Stimulated activated CD8-positive, alpha-beta memory T cell treated with anti-CD3 and anti-CD28 coated beads, Interleukin-4, amount 100 ng/mL, for 1 hour (primary cell): ENCODE measurements at places on chromosomes 16 and 17.
A peak's percentile ranks its signal among the peaks of the same experiment; 100 is the strongest.

DNA sequence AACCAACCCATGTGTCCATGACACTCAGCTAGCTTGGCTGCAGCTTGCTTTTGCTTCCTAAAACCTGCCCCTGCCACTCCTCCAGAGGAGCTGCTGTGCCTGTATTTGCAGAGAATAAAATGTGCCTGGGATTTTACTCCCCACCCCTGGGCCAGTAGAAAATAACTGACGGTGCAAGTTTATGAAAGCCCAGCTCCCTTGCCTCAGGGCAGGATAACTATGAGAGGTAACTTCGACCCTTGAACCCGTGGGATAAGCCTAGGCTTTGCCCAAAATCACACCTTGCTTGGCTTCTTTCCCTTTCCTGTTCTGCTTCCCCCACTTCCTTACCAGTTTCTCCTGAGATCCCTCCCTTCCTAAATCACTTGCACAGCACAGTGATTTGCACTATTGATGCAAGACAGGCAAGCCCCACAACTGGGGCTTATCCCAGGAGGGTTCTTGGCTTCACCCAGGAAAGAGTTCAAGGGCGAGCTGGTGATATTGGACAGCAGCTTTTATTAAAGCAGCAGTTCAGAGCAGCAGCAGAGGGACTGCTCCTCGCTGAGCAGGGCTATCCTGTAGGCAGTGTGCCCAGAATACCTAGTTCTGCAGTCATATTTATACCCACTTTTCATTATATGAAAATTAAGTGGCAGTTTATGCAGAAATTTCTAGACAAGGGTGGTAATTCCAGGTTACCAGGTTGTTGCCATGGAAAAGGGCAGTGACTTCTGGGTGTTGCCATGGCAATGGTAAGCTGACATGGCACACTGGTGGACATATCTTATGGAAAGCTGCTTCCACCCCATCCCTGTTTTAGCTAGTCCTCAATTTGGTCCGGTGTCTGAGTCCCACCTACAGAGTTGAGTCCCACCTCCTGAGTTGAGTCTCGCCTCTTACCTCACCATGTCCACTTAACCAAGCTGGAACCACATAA is 6.3 kb upstream of the ERCC4 start:
- DNase-seq, result no peak

GRCh38 chr17:70169709-70170597 is 621 bp downstream of the KCNJ2 start:
- no peak for DNase-seq

DNA sequence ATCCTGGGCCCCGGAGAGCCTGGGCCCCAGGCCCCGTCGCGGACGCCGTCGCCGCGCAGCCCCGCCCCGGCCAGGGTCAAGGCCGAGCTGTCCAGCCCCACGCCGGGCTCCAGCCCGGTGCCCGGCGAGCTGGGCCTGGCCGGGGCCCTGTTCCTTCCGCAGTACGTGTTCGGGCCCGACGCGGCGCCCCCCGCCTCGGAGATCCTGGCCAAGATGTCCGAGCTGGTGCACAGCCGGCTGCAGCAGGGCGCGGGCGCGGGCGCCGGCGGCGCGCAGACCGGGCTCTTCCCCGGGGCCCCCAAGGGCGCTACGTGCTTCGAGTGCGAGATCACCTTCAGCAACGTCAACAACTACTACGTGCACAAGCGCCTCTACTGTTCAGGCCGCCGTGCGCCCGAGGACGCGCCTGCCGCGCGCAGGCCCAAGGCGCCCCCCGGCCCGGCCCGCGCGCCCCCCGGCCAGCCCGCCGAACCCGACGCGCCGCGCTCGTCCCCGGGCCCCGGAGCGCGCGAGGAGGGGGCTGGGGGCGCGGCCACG is 36.8 kb upstream of the ZC3H18 start:
- DNase-seq, result no peak

GRCh38 chr16:17548825-17549224 is 78.1 kb upstream of the XYLT1 start:
- no peak for DNase-seq

- peak; percentile 94 for DNase-seq
Measured at GRCh38 chr16:1782408-1783264, at the start of the genes NUBP2 and SPSB3. Gene NUBP2, plus strand, starts transcription at chr16:1782960. Its CDS starts 61 bp downstream, at chr16:1783021. Gene SPSB3, minus strand, starts transcription at chr16:1782571. Its CDS starts 1,088 bp downstream, at chr16:1781483.

GRCh38 chr16:11966173-11966572 is 1.2 kb downstream of the TNFRSF17 start:
- no peak for DNase-seq
